Cerebellum (tissue), 4 donors: ENCODE measurements at places on chromosomes 1 and 21. TPM values are rescaled to one million over a fixed set of nuclear protein-coding genes. Genes with fewer than 3 reads are reported as not detected.

OR2L5 gene
- 2.7 TPM for total RNA-seq

ZSWIM5 gene
- total RNA-seq = 25.1 TPM

IFNAR1 gene
- 41.1 TPM for total RNA-seq

KRTAP21-2 gene
- not detected for total RNA-seq

CLDN8 gene
- total RNA-seq = not detected

NLRP3 gene
- 0.73 TPM for total RNA-seq

S100A7 gene
- total RNA-seq = not detected

AGMAT gene
- 0.45 TPM for total RNA-seq

ARTN gene
- 0.91 TPM for total RNA-seq

OR2L13 gene
- total RNA-seq = 2.6 TPM

SELP gene
- total RNA-seq = 0.27 TPM

CD34 gene
- total RNA-seq = 2.8 TPM

MAN1C1 gene
- 14.7 TPM for total RNA-seq

NPR1 gene
- total RNA-seq = 0.91 TPM

MIA3 gene
- total RNA-seq = 56.3 TPM

GRHL3 gene
- 1.2 TPM for total RNA-seq

CCDC181 gene
- 7.9 TPM for total RNA-seq

AK5 gene
- total RNA-seq = 29.9 TPM

TCHH gene
- total RNA-seq = 0.27 TPM

SPRR2A gene
- not detected for total RNA-seq

CRP gene
- not detected for total RNA-seq

GSTM1 gene
- total RNA-seq = 5.1 TPM

MRPL24 gene
- 13.8 TPM for total RNA-seq

WLS gene
- 52.9 TPM for total RNA-seq

FALEC gene
- total RNA-seq = 2.2 TPM

CBS gene
- 60.3 TPM for total RNA-seq

KIF26B gene
- total RNA-seq = 22.0 TPM

TNFRSF25 gene
- total RNA-seq = 9.5 TPM

CAMK2N1 gene
- 26.5 TPM for total RNA-seq

YBEY gene
- 13.4 TPM for total RNA-seq
